ENCODE measurements at places on chromosomes 2 and 18.

- no peak for DNase-seq
These were observed 10.7 kb upstream of the CHMP1B start for GRCh38 chr18:11840493-11840892.

DNA sequence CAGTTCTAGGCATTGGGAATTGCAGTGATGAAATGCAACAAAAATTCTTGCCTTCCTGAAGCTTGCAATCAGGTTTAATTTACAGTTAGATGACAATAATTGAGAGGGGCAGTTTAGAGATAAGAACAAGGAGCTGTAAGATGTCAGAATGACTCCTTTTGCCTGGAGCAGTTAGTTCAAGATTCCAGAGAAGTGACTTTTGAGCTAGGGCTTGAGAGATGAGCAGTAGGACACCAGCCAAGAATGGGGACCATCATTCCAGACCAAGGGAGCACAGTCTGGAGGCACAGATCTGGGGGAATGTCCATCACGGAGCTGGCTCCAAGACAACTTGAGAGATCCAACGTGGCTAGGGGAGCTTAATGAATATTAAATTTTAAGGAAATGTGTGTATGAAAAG, 26.8 kb downstream of the CACNB4 start:
- no peak for DNase-seq

DNA sequence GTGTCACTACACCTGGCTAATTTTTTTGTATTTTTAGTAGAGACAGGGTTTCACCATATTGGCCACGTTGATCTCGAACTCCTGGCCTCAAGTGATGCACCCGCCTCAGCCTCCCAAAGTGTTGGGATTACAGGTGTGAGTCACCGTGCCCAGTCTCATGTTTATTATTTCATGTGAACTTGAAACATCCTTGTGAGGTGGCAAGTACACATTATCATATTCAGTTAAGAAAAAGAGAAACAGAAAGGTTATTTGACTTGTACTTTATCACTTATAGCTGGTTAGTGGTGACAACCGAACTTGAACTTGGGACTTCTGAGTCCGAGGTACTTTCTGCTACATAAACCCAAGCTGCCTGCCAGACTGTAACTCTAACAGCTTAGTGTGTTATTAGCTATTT, 24.4 kb downstream of the ABHD3 start:
- no peak for DNase-seq

GRCh38 chr2:97967931-97968627, 27.7 kb downstream of the TMEM131 start:
- no peak for DNase-seq

DNA sequence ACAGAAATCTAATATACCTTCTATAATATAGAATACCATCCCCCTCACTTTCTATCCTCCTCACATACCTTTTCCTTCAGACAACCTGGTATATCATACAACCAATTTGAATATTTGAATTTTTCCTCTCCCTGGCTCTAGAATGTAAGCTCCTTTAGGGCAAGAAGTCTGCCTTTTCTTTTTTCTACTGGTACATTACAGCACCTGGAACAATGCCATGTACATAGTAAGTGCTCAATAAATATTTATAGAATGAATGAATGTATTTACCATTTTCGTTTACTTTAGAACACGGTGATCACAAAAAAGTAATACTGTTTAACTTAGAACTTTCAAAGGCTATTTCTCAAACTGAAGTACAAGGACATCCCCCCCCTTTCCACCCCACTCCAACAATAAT, 187.6 kb downstream of the STK39 start:
- DNase-seq, result no peak

- DNase-seq, result no peak
These were observed 29.1 kb downstream of the HPCAL1 start for GRCh38 chr2:10331702-10332401.

GRCh38 chr2:39368846-39369245, 68.2 kb downstream of the MAP4K3 start:
- DNase-seq, result no peak

GRCh38 chr2:16091576-16092282, 151.4 kb downstream of the MYCN start:
- DNase-seq, result no peak

GRCh38 chr2:239122421-239123110, 274.7 kb downstream of the TWIST2 start:
- DNase-seq, result no peak

DNA sequence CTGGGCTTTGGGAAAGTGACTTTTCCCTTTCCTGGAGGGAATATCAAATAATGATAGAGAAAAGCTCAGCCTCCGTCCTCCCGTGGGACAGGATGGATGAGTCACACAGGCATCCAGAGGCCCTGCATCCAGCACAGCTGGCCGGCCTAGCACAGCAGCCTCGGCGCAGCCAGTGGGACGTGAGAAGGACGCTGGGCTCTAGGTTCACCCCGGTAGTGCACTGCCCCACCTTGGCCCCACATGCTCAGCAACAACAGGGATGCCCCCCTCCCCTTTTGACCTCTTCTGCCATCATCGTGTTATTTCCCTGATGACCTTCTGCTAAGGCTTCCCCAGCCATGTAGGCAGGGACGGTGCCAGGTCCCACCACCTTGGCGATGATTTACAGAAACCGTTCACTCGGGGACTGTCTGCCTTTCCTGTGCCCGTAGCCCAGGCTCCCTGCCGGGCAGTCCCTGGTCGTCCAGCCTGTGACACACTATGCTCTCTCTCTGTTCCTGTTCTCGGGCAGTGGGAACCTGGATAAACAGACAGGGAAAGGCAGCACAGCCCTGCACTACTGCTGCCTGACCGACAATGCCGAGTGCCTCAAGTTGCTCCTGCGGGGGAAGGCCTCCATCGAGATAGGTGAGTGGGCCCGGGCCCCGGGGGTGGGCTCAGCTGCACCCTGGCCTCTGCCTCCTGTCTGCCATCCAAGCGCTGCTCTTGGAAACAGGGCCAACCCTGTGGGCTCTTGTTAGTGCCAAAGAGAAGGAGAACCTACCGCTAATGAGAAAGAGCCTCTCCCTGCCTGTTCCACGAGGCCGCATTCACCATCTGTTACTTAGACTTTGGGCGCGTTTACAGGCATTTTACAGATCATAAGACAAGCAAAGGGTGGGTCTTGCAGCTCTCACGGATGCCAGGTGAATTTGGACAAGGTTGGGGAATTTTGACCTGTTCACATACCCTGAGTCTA, 44.6 kb downstream of the ITGB1BP1 start:
- DNase-seq, result no peak

DNA sequence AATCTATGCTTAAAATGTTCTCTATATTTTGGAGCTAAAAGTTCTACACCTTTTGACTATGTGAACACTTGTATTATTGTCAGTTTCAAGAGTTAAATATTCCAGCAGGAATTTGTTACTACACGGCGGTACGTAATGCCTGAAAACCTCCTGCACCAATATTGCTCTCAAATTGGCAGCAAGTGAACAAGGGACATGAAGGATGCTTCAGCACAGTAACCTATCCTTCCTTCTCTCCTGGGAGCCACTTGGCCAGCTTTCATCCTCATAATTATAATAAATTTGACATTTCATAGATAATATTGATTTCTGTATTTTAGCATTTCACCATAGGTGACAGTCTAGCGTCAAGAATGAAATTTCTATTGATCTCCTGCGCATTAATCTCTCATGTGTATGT, 197.6 kb downstream of the NR4A2 start:
- no peak for DNase-seq

- no peak for DNase-seq
These were observed 39.5 kb upstream of the ASXL3 start for GRCh38 chr18:33538418-33539042.

DNA sequence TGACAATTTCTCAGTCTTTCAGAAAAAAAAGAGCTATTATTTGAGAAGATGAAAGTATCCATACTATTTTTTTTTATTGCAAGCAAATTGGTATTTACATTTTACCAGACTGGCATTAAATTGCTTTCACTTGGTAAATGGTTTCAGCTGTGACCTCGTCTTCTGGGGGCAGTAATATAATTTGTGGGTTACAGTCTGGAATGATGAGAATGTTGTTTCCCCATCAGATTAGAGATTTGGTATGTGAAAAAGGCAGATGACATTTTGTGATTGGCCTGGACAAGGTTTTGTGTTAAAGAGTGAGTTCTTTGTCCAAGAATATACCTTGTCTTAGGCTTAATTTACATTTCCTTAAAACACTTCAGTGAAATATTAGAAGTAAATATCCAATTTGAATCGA, 390.1 kb upstream of the ST6GAL2 start:
- DNase-seq, result no peak

- no peak for DNase-seq
These were observed 147.1 kb downstream of the CCBE1 start for GRCh38 chr18:59550174-59550516.

- no peak for DNase-seq
These were observed 14.7 kb upstream of the NEU4 start for GRCh38 chr2:241794250-241794823.

- DNase-seq, result no peak
These were observed 327.2 kb upstream of the PKDCC start for GRCh38 chr2:41720331-41721251.

DNA sequence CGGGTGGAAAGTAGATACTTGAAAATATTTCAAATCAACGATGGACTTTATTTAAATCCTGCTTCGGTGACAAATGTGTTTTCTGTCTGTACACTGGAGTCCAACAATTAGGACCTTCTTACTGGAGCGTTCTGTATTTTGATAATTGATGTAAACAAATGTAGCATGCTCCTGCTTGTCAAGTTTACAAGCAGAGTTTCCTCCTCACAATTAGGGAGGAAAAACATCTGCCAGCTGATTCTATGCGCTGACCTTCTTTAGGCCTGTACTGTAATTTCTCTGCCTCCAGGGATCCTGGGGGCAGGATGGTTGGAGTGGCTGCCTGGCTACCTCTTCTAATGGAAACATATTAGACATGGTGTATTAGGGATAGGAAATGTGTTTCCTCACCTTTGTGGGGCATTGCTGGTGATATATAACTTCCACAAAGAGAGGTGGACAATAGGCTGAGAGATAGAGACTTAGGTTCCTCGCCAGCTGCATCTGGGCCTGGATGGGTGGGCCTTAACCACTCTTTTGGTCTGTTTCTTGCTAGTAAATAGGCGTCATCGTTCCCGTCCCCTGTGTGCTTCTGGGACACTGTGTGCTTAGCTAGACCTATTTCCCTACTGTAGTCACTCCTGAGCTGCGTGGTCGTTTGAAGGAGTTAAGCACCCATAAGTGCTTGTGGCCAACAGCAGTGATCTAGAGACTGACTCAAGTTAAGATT, 19.3 kb downstream of the GATA6 start:
- DNase-seq, result no peak

DNA sequence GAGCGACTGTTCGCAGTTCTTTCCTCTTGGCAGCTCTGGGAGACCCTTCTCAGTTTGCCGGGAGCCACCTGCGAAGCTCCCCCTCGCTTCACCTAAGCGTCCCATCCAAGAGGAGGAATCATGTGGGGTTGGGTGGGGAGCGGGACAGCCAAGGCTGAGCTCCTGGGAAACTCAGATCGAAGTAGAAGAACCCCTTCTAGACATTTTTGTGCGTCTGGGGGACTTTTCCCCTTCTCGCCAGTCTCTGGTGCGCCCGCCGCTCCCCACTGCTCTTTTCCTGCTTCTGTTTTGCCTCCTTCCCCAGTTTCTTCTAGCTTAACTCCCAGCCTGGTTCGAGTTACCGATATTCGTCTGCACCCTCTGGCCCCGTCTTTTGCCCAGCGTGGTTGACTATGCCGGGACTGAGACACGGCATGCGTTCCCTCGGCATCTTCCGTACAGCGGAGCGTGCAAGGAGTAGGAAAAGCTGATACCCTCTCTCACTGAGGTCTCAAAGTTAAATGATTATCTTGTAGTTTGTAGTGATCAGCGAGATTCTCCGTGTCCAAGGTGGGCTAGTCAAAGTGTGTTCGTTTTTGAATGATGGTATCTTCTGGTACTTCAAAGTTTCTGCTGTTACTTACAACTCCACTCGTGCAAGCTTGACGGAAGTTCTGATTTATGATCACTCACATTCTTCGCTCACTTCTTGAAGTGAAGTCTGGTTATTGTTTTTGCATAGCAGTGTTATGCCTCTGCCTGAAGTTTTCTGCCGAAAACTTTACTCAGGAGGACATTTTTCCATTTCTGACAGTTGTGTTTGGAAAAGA, 664 bp downstream of the CAMKMT start:
- DNase-seq, result no peak

DNA sequence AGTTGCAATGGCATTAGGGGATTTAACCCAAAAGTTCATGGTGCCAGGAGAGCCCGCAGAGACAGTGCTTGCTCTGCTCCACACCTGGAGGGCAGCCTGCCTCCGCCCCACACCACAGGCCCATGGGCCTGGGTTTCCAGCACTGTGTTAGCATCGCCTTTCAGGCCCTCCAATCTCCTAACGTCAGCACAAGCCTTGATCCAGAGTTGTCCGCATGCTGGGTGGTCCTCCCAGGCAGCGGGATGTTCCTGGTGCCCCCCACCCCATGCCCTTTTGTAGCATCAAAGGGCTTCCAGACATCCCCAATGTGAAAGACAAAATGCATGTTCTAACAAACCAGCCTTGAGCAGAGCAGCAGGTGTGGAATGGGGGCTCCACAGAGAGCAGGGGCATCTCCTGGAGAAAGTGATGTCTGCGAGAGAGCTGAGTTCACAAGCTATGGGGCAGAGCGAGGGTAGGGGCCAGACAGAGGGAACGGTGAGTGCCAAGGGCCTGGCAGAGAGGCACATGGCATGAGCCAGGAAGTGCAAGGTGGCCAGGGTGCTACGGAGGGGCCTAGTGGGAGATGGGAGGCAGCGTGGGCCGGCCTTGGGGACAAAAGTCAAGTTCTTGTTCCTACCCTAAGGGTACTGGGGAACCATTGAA, 119.2 kb downstream of the CYP26B1 start:
- DNase-seq, result no peak

DNA sequence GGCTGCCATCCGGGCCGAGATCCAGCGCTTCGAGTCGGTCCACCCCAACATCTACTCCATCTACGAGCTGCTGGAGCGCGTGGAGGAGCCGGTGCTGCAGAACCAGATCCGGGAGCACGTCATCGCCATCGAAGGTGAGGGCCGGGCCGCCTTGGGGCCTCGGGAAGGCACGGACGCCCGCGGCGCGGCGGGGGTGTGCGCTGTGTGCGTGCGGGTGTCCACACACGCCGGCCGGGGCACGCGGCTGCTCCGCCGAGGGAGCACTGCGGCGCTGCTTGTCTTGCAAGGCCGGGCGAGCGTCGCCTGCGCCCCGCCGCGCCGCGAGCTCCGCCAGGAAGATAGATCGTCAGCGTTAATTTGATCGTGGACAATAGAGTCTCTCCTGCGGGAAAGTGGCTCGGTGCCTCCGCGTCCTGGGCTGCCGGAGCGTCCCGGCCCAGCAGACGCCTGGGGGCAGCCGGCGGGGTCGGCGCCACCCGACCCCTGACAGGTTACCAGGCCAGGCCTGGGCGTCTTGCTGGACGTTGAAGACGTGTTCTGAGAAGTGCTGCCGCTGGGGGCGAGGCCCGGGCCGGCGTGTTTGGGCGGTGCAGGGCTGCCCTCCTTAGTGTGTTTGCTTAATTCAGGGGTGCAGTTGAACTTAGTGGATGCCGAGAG, 1.0 kb downstream of the AGAP1 start:
- peak; percentile 11 for DNase-seq

DNA sequence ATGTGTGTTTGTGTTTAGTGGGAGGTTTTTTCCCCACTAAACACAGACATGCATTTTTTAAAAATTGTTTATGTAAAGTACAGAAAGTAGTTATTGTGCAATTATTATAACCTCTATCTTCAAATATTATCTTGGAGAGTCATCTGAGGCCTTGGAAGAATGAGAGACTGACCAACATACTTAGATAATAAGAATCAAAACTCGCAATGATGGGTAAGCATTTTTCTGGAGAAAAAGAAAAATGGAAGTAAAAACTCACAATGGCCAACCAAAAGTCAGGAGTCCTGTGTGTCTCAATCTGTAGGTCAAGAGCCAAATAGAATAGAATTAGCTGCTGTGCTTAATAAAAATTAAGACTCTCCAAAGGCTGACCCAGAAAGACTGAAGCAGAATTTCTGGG, 43.0 kb downstream of the MEMO1 start:
- no peak for DNase-seq

All from NCI-H1930 (cell line).